Placental pericyte (primary cell): ENCODE measurements at places on chromosomes 1 and 21. TPM values are rescaled to one million over a fixed set of nuclear protein-coding genes. Genes with fewer than 3 reads are reported as not detected.

The UBE2J2 gene
- total RNA-seq = 50.1 and 62.3 TPM in 2 replicates

The EXOSC10 gene
- total RNA-seq = 41.6 and 94.3 TPM in 2 replicates

The KRTAP19-3 gene
- not detected in 2 replicates for total RNA-seq

The OR6K3 gene
- not detected in 2 replicates for total RNA-seq

The DNAJC28 gene
- 0.86 and 1.8 TPM in 2 replicates for total RNA-seq

The DIO1 gene
- not detected in 2 replicates for total RNA-seq

The OR2G6 gene
- under 0.01 TPM in 1 of 2 replicates, not detected in the other for total RNA-seq

The IL19 gene
- total RNA-seq = 0.14 and 1.8 TPM in 2 replicates

The SPRR1B gene
- not detected in 2 replicates for total RNA-seq

The AMPD1 gene
- total RNA-seq = not detected in 2 replicates

The PRRC2C gene
- 50.6 and 73.2 TPM in 2 replicates for total RNA-seq

The TPTE gene
- 1.1 TPM in 1 of 2 replicates, not detected in the other for total RNA-seq

The SLC35F3 gene
- 1.9 TPM in 1 of 2 replicates, not detected in the other for total RNA-seq

The AKR7A3 gene
- 0.29 and 0.66 TPM in 2 replicates for total RNA-seq

The KRTAP10-1 gene
- not detected in 2 replicates for total RNA-seq

The LRRC7 gene
- total RNA-seq = under 0.01 TPM in 2 replicates

The ETV3 gene
- total RNA-seq = 14.7 and 22.8 TPM in 2 replicates

The JAM2 gene
- total RNA-seq = 0.72 TPM in 1 of 2 replicates, not detected in the other

The ZFP69B gene
- total RNA-seq = 3.5 and 13.2 TPM in 2 replicates

The S100A5 gene
- 1.1 TPM in 1 of 2 replicates, not detected in the other for total RNA-seq

The LCE1D gene
- total RNA-seq = not detected in 2 replicates

The SLC6A17 gene
- total RNA-seq = 0.14 TPM in 1 of 2 replicates, not detected in the other

The FAM72B gene
- total RNA-seq = 1.5 and 4.6 TPM in 2 replicates

The DCST1 gene
- not detected in 2 replicates for total RNA-seq

The MRPL20 gene
- 51.9 and 91.8 TPM in 2 replicates for total RNA-seq

The CFAP45 gene
- total RNA-seq = 0.44 and 1.3 TPM in 2 replicates

The MSH4 gene
- under 0.01 TPM in 1 of 2 replicates, not detected in the other for total RNA-seq

The LDLRAD2 gene
- total RNA-seq = under 0.01 TPM in 1 of 2 replicates, not detected in the other

The CFHR5 gene
- total RNA-seq = not detected in 2 replicates

The PTPN7 gene
- total RNA-seq = not detected in 2 replicates

The ATP1A4 gene
- not detected in 2 replicates for total RNA-seq

The TIE1 gene
- 0.57 TPM in 1 of 2 replicates, not detected in the other for total RNA-seq

The FMOD gene
- 0.29 and 7.9 TPM in 2 replicates for total RNA-seq

The S100A1 gene
- total RNA-seq = 0.14 and 0.44 TPM in 2 replicates

The S100A9 gene
- total RNA-seq = not detected in 2 replicates

The OR2L8 gene
- total RNA-seq = 0.43 TPM in 1 of 2 replicates, not detected in the other

The B3GALT2 gene
- under 0.01 and 0.86 TPM in 2 replicates for total RNA-seq

The GBP3 gene
- total RNA-seq = 38.3 and 57.4 TPM in 2 replicates

The BARHL2 gene
- not detected in 2 replicates for total RNA-seq

The IQCC gene
- total RNA-seq = 1.1 and 2.1 TPM in 2 replicates
